ENCODE measurements at places on chromosomes 5 and 9. TPM values are rescaled to one million over a fixed set of nuclear protein-coding genes. Genes with fewer than 3 reads are reported as not detected.

The TSSK1B gene
- not detected for total RNA-seq

The TXNDC8 gene
- not detected for total RNA-seq

GRCh38 chr9:78971540-78971939, 600.2 kb upstream of the TLE4 start:
- H3K4me1 ChIP-seq, result no peaks in the 10 kb centered on the region
- no peak overlapping the region for H3K4me3 ChIP-seq
- no peak overlapping the region for H3K27ac ChIP-seq
- no peak for DNase-seq

GRCh38 chr5:127002390-127002789, 28.0 kb downstream of the MARCHF3 start:
- no peaks in the 10 kb centered on the region for H3K36me3 ChIP-seq
- no peaks in the 10 kb centered on the region for H3K27me3 ChIP-seq
- H3K27ac ChIP-seq, result no peak overlapping the region
- no peak overlapping the region for H3K4me3 ChIP-seq

DNA sequence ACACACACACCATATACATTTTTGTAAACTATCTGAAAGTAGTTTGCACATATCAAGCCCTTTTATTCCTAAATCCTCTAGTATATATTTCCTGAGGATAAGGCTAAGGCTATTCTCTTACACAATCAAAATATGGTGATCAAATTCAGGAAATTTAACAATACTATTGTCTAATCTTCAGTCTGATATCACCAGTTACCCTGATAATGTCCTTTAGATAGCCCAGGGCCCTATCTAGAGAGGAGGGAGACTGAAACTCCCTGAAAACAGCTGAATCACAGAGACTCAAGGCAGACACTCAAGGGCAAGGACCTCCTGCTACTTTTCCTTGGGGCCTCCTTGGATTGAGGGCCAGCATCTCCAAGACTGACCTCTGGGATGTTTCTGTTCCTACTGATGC, 30.4 kb downstream of the PTTG1 start:
- no peak for DNase-seq
- H3K36me3 ChIP-seq, result no peaks in the 10 kb centered on the region
- H3K27ac ChIP-seq, result no peak overlapping the region
- no peaks in the 10 kb centered on the region for H3K27me3 ChIP-seq
- no peak overlapping the region for H3K4me3 ChIP-seq
